Ureter (tissue), 1 donor: ENCODE measurements at places on chromosomes 2 and 18. TPM values are rescaled to one million over a fixed set of nuclear protein-coding genes. Genes with fewer than 3 reads are reported as not detected.

GRCh38 chr2:197148401-197148800 is 162.2 kb downstream of the ANKRD44 start:
- no peak for DNase-seq

- DNase-seq = no peak
Observed at GRCh38 chr2:36270758-36271157, 84.8 kb upstream of the CRIM1 start.

DNA sequence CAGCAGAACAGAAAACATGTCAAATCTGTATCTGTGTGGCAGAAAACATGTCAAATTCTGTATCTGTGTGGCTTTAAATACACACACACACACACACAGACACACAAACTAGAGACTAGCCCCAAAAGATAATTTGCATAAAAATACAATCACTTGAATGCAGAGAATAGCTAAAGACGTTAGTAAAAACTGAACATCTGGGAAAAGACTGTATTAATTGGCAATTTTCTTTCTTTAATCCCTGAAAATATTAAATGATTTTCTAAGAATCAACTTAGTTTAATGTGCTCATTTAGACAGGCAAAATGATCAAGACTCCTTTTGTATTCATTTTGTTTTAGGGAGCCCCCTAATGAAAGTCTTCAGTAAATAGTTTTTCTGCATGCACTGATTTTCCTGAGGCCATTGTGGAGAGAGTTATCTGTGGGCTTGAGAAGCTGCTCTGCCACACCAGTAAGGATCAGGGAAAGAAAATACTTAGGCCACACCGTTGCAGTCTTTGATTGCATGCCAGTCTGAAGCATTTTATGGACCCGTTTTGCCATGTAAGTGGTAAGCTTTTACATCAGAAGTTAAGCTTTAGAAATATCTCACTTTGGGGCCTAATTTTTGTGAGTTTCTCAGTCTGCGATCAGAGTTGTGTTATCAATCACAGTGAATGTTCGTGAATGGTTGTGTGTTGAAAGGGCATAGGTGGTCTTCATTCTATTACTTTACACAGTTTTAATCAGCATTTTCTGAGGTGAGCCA is 2.2 kb downstream of the SPATS2L start:
- no peak for DNase-seq

GRCh38 chr2:40487602-40488001 is 35.7 kb upstream of the SLC8A1 start:
- no peak for DNase-seq

CDK15 gene
- total RNA-seq = 2.3 TPM

DNA sequence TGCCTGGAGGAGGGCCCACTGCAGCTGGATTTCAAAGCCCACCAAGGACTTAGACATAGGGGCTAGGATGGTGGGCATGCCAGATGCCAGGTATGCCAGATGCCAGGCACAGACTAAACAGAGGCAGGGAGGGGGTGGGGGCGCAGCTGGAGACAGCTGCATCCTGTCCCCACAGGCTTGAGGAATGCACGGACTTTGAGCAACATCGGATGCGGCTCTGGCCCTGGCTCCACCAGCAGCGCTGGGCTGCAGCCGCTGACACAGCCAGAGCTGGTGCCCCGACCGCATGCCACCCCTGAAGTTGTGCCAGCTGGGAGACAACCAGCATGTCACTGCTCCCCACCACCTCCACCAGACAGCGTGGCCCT is 39.5 kb downstream of the AQP12A start:
- no peak for DNase-seq

- no peak for DNase-seq
Observed at GRCh38 chr2:226548732-226549131, 250.9 kb downstream of the IRS1 start.

- no peak for DNase-seq
Observed at GRCh38 chr2:63614983-63615945, 26.5 kb downstream of the MDH1 start.

DNA sequence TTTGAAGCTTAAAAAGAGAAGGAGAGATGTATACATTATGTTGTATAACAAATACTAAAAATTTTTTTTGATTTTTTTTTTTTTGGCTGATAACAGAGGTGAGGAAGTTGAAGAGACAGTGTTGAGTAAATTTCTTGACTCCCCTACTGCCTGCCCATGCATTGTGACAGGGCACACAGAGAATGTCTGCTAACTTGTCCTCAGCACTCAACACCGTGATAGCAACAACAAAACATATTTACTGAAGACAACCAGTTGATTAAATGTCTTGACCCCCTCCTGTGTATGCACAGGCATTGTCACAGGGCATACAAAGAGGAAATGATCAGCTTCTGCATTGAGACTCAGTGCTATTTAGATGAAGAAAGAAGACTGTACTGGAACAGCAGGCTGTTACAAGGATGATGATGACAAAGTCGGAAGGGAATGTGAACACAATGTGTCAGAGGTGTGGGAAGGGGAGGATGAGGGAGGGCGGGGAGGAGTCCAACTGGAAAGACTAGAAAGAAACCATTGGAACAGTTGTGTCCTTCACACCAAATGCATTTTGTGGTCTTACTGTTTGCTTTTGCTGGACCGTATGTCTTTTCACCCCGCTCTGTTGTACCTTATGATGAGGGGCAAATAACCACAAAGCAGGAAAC is 89.5 kb downstream of the CERS6 start:
- peak; percentile 70 for DNase-seq

GRCh38 chr2:38537937-38538525 is 64.7 kb downstream of the HNRNPLL start:
- DNase-seq = no peak
